Natural killer cell (primary cell): ENCODE measurements at places on chromosomes 16 and 17. TPM values are rescaled to one million over a fixed set of nuclear protein-coding genes. Genes with fewer than 3 reads are reported as not detected.
A peak's percentile ranks its signal among the peaks of the same experiment; 100 is the strongest.

DNA sequence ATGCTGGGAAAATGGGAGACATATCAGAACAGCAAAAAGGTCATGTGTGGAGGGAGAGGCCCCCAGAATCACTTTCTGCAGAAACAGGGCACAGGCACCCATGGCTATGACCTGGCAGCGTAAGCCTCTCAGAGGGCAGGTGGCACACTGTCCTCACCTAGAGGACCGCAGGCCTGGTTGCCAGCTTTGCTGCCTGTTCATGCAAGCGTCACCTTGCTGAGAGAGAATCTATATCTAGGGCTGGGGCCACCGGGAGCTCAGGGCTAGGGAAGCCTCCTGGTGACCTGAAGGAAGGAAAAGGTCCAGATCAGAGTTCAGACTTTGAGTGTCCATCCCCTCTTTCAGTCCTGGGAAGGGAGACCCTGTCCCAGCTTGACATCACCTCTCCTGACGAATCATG lies 78.7 kb downstream of the GOSR1 start:
- H3K4me1 ChIP-seq = peaks cover 12% of the 10 kb centered on the region
- no peak overlapping the region for H3K4me3 ChIP-seq
- no peak for DNase-seq
- H3K36me3 ChIP-seq = no peaks in the 10 kb centered on the region
- no peaks in the 10 kb centered on the region for H3K27me3 ChIP-seq

- H3K27me3 ChIP-seq = no peaks in the 10 kb centered on the region
- DNase-seq = no peak
- peaks cover 49% of the 10 kb centered on the region for H3K4me1 ChIP-seq
- H3K27ac ChIP-seq = no peak overlapping the region
Measured at GRCh38 chr16:25012525-25012991, 2.6 kb downstream of the ARHGAP17 start.

DNA sequence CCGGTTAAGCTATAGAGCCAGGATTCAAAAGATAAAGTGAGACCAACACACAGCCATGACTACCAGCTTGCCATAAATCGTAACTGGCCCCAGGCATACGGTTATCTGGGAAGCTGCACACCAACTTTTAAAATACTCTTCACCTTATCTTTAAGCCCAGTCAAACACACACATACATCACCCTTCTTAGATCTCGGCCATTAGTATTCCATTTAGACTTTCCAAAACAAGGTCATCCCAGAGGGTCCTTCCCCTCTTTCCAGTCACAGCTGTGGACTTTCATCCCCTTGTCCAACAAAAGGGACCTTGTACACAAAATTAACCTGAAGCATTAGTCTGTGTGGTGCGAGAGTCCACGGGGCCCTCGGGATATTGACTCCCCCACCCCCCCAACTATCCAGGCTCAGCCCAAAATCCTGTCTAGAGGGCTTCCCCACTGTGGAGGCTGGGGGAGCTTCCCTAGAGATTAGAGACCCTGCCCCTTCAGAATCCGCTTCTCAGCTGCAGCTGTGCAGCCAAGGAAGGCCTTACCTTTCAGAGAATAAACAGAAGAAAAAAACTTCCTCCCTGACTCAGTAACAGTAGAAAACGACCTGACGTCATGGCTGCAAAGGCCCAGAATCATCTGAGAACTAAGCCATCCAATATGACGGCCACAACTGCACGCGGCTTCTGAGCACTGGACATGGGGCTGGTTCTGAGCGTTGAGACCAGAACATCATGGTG lies 9.9 kb downstream of the ZFHX3 start:
- no peaks in the 10 kb centered on the region for H3K27me3 ChIP-seq
- no peak overlapping the region for H3K4me3 ChIP-seq
- H3K4me1 ChIP-seq = peaks cover 53% of the 10 kb centered on the region

DNA sequence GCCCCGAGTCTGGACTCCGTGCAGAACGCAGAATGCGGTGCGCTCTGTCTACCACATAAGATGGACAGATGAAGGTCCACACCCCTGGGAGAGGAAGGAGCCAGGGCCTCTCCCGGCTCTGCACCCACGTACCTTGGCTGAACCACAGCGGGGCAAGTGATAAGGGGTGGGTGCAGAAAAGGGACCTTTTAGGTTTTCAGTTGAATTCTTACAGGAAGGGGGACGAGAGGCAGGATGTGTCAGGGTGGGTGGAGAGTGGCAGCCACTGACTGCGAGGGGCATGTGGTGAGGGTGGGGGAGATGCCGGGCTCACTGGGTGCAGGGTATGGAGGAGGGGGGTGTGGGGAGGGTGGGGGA lies 372 bp downstream of the CD300A start:
- peaks cover 19% of the 10 kb centered on the region for H3K36me3 ChIP-seq
- H3K27ac ChIP-seq = peak overlapping the region; percentile 80
- H3K4me1 ChIP-seq = peaks cover 66% of the 10 kb centered on the region

DNA sequence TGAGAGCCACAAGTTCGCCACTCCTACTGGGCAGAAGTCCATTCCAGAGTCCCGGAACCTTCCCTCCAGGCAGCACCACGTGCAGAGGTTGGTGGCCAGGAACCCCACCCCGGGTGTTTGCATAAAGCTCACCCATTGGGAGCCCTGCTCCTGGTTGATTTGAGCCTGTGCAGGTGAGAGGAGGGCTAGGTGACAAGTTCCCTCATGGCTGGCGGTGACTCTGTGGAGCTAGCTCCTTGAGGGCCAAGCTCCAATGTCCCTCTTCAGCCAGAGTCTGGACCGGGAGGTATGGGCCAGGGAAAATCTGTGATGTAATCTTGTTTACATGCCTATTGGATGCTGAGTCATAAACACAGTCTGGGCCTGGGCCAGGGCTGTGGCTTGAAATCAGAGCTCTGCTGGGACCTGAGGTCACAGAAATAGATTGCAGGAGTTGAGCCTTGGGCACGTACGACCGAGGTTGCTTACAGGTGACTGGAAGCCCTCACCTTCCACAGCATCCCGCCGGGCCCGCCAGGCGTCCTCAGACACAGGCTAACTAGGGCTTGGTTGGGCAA lies 118.9 kb downstream of the AATF start:
- no peaks in the 10 kb centered on the region for H3K36me3 ChIP-seq
- no peak for DNase-seq
- no peaks in the 10 kb centered on the region for H3K4me1 ChIP-seq
- no peak overlapping the region for H3K4me3 ChIP-seq

- H3K4me1 ChIP-seq = no peaks in the 10 kb centered on the region
- H3K27ac ChIP-seq = no peak overlapping the region
- no peak for DNase-seq
- no peak overlapping the region for H3K4me3 ChIP-seq
Measured at GRCh38 chr16:17723531-17724134, 252.9 kb upstream of the XYLT1 start.

GRCh38 chr17:17275971-17276370 lies 5.1 kb downstream of the COPS3 start:
- peaks cover 22% of the 10 kb centered on the region for H3K36me3 ChIP-seq
- peaks cover 20% of the 10 kb centered on the region for H3K4me1 ChIP-seq
- H3K4me3 ChIP-seq = no peak overlapping the region
- no peak overlapping the region for H3K27ac ChIP-seq
- no peaks in the 10 kb centered on the region for H3K27me3 ChIP-seq

DNA sequence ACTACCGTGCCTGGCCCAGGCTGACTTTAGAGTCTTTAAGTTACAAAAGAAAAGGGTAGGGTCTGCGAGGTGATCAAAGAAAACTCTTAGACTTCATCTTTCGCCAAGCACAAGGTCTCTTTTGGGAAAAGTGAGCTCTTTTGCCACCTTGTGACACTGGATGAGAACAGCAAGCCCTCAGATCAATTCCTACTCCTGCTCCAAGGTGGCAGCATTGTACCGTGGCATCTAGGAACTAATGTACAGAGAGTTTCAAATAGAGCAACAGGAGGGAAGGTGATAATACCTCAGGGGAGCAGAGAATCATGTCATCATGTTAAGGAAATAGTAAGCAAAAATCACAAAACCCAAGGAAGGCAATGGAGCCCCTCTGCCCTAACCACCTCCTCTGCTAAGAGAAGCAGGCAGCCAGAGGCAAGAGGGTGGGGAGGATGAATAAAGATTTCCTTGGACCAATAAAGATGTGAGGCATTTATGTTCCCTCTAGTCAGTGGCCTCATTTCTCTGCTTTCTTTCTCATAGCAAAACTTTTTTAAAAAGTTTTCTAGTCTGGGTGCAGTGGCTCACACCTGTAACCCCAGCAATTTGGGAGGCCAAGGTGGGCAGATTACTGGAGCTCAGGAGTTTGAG lies 2.1 kb upstream of the C17orf78 start:
- no peak overlapping the region for H3K27ac ChIP-seq
- no peaks in the 10 kb centered on the region for H3K4me1 ChIP-seq
- H3K27me3 ChIP-seq = no peaks in the 10 kb centered on the region

KCTD19 gene
- not detected for total RNA-seq

RPS15A gene
- 1,687 TPM for total RNA-seq

NETO2 gene
- 0.48 TPM for total RNA-seq

PRSS33 gene
- 0.54 TPM for total RNA-seq

TRIM37 gene
- total RNA-seq = 20.4 TPM

FOXC2 gene
- total RNA-seq = not detected

SYCE1L gene
- total RNA-seq = 14.4 TPM
